Ovary (tissue), 10 donors: ENCODE measurements at places on chromosomes 5 and 9. TPM values are rescaled to one million over a fixed set of nuclear protein-coding genes. Genes with fewer than 3 reads are reported as not detected.

PCDHGC3 gene
- total RNA-seq, result 72.0 TPM

SMARCA2 gene
- 237 TPM for total RNA-seq

IFNA2 gene
- total RNA-seq, result not detected

HTR4 gene
- total RNA-seq, result 0.32 TPM

MEIKIN gene
- not detected for total RNA-seq

PRDM9 gene
- not detected for total RNA-seq

VLDLR gene
- 79.6 TPM for total RNA-seq

PCDHB4 gene
- 6.9 TPM for total RNA-seq

OR1Q1 gene
- not detected for total RNA-seq

LRRC19 gene
- 0.08 TPM for total RNA-seq

DNA sequence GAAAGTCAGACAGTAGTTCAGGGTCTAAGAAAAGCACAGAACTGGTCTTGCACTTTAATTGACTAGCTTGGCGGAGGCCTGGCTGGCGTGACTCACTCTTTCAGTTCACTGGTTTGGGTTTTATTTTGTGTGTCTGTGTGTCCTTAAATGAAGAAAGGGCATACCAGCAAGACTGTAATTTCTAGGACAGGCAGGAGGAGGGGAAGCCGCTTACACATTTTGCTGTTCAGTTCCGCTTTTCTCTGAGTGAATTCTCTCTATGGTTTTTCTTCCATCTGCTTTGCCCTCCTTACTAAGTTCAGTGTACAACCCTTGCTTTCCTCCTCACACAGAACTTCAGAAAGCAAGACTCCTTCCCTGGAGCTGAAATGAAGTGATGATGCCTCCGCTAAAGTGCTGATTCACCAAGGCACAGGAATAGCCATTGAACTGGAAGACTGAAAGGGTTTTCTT, 150.8 kb downstream of the MEF2C start:
- H3K27me3 ChIP-seq, result no peaks in the 10 kb centered on the region
- H3K4me3 ChIP-seq, result no peak overlapping the region
- peak; percentile 38 for DNase-seq

- H3K27ac ChIP-seq, result no peak overlapping the region
- peaks cover 2% of the 10 kb centered on the region for H3K4me1 ChIP-seq
- no peak for DNase-seq
- no peaks in the 10 kb centered on the region for H3K27me3 ChIP-seq
Measured at GRCh38 chr5:158023266-158023665, 164.3 kb upstream of the CLINT1 start.

GRCh38 chr5:21049901-21050300, 1061.9 kb upstream of the CDH18 start:
- no peaks in the 10 kb centered on the region for H3K27me3 ChIP-seq
- no peak overlapping the region for H3K27ac ChIP-seq
- H3K4me3 ChIP-seq, result no peak overlapping the region
- no peak for DNase-seq
- no peaks in the 10 kb centered on the region for H3K36me3 ChIP-seq

GRCh38 chr5:56913766-56914165, 4.4 kb downstream of the SETD9 start:
- H3K36me3 ChIP-seq, result no peaks in the 10 kb centered on the region
- H3K4me3 ChIP-seq, result no peak overlapping the region
- no peak for DNase-seq
- H3K27me3 ChIP-seq, result no peaks in the 10 kb centered on the region

DNA sequence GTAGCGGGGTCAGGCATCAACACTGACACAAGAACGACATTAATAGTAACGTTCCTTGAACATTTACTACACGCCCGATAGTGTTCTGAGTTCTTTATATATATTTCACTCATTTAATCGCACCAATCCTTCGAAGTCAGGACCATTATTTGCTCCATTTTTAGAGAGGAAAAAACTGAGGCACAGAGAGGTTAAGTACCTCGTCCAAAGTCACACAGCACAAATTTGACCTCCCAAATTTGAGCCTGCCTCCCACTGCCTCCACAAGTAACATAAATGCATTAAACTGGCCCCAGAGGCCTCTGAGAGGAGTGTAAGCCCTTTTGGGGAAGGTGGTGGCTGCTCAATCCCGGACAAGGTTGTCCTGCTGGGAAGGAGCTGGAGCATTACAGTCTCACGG, 5.8 kb downstream of the RGS14 start:
- H3K4me1 ChIP-seq, result peaks cover 8% of the 10 kb centered on the region
- DNase-seq, result no peak
- H3K27me3 ChIP-seq, result no peaks in the 10 kb centered on the region
- no peak overlapping the region for H3K27ac ChIP-seq
- peak overlapping the region; percentile 40 for H3K4me3 ChIP-seq
- H3K36me3 ChIP-seq, result no peaks in the 10 kb centered on the region

GRCh38 chr9:35548571-35548970, 56.5 kb upstream of the TESK1 start:
- no peak overlapping the region for H3K4me3 ChIP-seq
- H3K27ac ChIP-seq, result no peak overlapping the region
- H3K27me3 ChIP-seq, result no peaks in the 10 kb centered on the region
- H3K36me3 ChIP-seq, result no peaks in the 10 kb centered on the region
- peaks cover 2% of the 10 kb centered on the region for H3K4me1 ChIP-seq

- H3K4me3 ChIP-seq, result no peak overlapping the region
- no peaks in the 10 kb centered on the region for H3K36me3 ChIP-seq
Measured at GRCh38 chr5:144453753-144454152, 283.1 kb downstream of the KCTD16 start.

DNA sequence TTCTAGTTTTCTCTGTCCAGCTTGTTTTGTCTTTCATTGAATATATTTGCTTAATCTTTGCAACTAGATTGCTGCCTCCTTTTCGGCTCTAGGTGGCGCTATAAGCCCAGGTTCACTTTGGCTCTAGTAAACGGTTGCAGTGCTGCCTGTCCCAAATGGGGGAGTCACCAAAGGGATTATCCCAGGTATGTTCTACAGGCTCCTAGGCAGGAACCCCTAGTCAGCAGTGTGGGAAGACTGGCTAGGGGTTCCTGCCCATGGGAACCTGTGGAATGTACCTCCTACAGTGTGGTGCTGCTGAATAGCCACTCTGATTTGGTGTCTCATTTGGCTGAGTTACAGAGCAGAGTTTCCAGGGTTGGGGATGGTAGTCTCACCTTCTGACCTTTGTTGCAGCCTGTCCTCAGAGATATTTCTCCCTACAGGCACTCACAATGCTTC, 85.2 kb downstream of the ARSB start:
- H3K36me3 ChIP-seq, result no peaks in the 10 kb centered on the region
- no peaks in the 10 kb centered on the region for H3K4me1 ChIP-seq
- H3K4me3 ChIP-seq, result no peak overlapping the region
- no peak overlapping the region for H3K27ac ChIP-seq
- DNase-seq, result no peak

- no peaks in the 10 kb centered on the region for H3K36me3 ChIP-seq
- DNase-seq, result no peak
- no peak overlapping the region for H3K27ac ChIP-seq
Measured at GRCh38 chr5:30981576-30981975, 211.9 kb upstream of the CDH6 start.

DNA sequence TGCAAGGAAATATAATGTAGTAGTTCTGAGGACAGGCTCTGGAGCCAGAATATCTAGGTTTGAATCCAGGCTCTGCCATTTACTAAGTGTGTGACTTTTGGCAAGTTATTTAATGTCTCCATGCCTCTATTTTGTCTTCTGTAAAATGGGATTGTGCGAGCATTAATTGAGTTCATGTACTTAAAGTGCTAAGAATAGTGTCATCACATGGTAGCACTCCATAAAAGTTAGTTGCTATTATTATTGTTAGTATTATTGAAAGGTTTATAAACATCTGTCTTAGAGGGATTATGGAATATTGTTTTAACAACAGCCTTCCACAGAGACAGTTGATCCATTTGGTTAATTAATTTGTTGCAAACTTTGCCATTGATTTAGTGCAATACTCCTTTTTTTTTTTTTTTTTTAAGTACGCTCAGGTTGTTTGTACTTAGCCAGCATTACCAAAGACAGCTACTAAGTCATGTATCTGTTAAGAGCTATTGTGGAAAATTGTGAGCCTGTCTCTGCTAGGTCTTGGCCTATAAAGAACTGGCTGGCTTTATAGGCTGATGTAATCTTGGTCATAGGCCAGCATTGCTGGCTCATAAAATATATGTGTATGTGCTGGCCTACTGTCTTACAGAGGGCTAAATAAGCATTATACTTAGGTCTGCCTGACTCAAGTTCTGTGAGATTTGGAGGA, 174.7 kb downstream of the WDR70 start:
- DNase-seq, result no peak
- H3K4me3 ChIP-seq, result no peak overlapping the region
- H3K27me3 ChIP-seq, result no peaks in the 10 kb centered on the region
- H3K4me1 ChIP-seq, result peaks cover 6% of the 10 kb centered on the region
- H3K36me3 ChIP-seq, result no peaks in the 10 kb centered on the region

GRCh38 chr5:175393897-175394296, 50.1 kb downstream of the DRD1 start:
- H3K27ac ChIP-seq, result no peak overlapping the region
- H3K27me3 ChIP-seq, result no peaks in the 10 kb centered on the region
- DNase-seq, result no peak
- H3K36me3 ChIP-seq, result no peaks in the 10 kb centered on the region

DNA sequence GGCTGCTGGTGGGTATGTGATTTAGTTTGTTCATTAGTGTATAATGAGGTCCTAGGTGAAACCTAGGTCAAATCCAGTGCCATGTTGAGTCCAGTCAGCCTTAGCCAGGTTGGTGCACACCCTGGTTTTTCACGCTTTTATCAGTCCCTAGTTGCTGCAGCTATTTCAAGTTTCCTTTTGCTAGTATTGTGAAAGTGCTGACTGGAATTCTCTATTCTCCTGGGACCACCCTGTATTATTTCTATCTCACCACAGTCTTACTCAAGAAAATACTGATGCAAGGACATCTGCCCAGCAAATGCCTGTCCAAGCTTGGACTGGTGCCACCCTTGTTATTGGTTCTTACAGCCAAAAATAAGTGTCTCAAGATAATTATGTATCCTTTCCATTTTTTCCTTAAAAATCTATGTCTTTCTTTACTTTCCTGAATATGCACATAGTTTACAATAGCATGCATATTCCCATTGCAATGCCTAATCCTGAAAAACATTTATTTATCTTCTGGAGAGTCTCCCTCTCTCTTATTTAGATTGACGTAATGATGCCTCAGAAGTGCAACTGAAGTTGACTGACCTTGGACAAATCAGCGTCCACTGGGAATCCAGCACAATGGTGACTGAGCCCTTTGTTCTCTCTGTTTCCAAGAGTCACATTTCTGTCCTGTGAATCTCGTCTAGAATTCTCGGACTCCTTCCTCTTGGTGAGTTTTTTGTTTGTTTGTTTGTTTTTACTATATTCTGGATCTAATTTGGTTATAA, 1075.0 kb downstream of the CDH9 start:
- H3K27ac ChIP-seq, result no peak overlapping the region
- H3K4me3 ChIP-seq, result no peak overlapping the region
- no peaks in the 10 kb centered on the region for H3K27me3 ChIP-seq

DNA sequence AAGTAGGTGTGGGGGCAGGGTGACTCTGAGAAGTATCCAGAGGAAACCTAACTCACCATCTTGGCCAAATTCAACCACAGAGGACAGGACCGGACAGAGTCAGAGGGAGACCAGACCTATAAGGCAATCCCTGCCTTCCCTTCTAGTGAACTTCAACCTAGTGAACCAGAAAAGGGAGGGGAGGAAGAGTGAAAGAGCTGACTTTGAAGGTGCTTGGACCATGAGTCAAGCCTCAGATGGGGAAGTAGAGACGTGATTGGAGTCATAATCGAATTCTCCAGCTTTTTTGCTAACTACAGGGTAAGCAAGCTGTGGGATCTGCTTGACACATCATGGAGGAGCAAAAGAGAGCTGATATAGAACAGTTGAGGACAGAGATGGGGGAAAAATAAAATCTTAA, 18.8 kb upstream of the KIF2A start:
- DNase-seq, result no peak
- no peak overlapping the region for H3K27ac ChIP-seq
- H3K36me3 ChIP-seq, result no peaks in the 10 kb centered on the region
- no peaks in the 10 kb centered on the region for H3K27me3 ChIP-seq
- H3K4me1 ChIP-seq, result no peaks in the 10 kb centered on the region
- no peak overlapping the region for H3K4me3 ChIP-seq

- no peak for DNase-seq
- H3K27me3 ChIP-seq, result no peaks in the 10 kb centered on the region
- no peak overlapping the region for H3K27ac ChIP-seq
- peaks cover 3% of the 10 kb centered on the region for H3K4me1 ChIP-seq
- H3K4me3 ChIP-seq, result no peak overlapping the region
- no peaks in the 10 kb centered on the region for H3K36me3 ChIP-seq
Measured at GRCh38 chr5:181056431-181056830, 16.4 kb downstream of the BTNL9 start.

GRCh38 chr9:22214497-22215031, 205.5 kb upstream of the CDKN2B start:
- DNase-seq, result no peak
- no peak overlapping the region for H3K27ac ChIP-seq
- no peaks in the 10 kb centered on the region for H3K27me3 ChIP-seq

- H3K27me3 ChIP-seq, result no peaks in the 10 kb centered on the region
- H3K36me3 ChIP-seq, result no peaks in the 10 kb centered on the region
- H3K4me1 ChIP-seq, result peaks cover 2% of the 10 kb centered on the region
Measured at GRCh38 chr9:79632705-79633104, 60.9 kb downstream of the TLE4 start.
